ENCODE measurements at places on chromosomes 5 and 9. TPM values are rescaled to one million over a fixed set of nuclear protein-coding genes. Genes with fewer than 3 reads are reported as not detected.

GRCh38 chr5:174293006-174293405 lies 247.5 kb downstream of the NSG2 start:
- DNase-seq: no peak

DNA sequence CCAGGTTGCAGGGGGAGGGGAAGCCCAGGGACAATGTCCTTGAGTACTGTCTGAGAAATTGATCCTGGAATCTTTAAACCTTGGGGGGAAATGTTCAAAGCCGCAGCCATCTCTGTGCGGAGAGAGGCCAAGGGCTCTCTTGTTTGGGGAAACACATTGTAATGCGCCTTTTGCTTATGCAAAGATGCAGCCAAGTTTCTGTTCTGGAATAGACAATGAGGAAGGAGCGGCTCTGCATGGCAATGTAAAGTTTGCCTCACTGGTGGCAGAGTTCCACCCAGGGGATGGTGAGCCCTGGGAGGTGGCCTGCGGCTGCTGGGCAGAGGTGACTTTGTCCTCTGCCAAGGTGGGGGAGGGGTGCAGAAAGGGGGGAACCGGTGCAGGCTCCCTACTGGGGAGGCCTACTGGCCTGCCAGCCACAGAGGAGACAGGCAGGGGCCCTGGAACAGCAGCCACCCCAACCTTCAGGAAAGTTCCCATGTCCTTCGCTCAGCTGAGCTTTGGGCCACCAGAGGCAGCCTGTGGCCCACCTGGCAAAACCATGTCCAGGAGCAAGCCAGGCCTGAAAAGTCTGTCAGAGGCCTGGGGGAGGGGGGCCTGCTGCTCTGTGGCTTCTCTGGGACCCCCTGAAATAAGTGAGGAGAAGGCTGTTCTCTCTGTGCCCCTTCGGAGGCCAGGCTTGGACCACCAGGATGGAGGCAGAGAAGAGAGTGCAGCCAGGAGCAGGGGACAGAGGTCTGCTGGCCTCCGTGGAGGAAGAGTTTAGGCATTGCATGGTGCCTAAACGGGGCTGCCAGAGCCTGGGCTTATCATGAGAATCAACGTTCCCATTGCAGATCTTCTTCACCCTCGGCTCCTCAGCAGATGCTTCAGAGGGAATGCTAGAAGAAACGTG lies 127.8 kb downstream of the ZNF354C start:
- DNase-seq: no peak

GRCh38 chr9:123607479-123607878 lies 251.5 kb downstream of the CRB2 start:
- DNase-seq: no peak

GRCh38 chr5:34550247-34550646 lies 105.9 kb upstream of the RAI14 start:
- no peak for DNase-seq

DNA sequence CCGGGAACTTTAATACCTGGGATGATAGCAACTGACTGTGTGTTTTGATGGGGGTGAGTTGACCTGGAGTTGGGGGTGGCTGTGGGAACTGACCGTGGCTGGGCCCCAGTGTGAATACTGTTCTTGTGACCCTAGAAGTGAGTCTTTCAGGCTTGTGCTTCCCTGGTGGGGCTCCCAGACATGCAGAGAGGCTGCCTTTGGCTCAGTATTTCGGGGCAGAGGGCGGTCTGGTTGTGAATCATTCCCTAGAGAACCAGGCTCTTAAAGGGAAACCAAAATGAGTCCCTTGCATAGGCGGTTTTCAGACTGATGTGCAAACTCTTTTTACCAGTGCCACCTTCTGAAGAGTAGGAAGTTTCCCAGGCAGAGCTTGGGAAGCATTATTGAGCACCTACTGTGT lies 132.1 kb downstream of the MACROH2A1 start:
- DNase-seq: peak; percentile 39

GEMIN5 gene
- 14.8 TPM for total RNA-seq

GRCh38 chr9:138052322-138052615 lies 174.7 kb downstream of the CACNA1B start:
- no peak for DNase-seq

ORM2 gene
- not detected for total RNA-seq

PCAT7 gene
- total RNA-seq: 5.2 TPM

GNA14 gene
- total RNA-seq: 1.0 TPM

PDE4D gene
- 14.2 TPM for total RNA-seq

DBH gene
- total RNA-seq: not detected

GRCh38 chr5:154654486-154655371 lies 100.4 kb upstream of the LARP1 start:
- peak; percentile 47 for DNase-seq

- no peak for DNase-seq
Measured at GRCh38 chr5:129905473-129906176, 1.4 kb downstream of the CHSY3 start.

DNA sequence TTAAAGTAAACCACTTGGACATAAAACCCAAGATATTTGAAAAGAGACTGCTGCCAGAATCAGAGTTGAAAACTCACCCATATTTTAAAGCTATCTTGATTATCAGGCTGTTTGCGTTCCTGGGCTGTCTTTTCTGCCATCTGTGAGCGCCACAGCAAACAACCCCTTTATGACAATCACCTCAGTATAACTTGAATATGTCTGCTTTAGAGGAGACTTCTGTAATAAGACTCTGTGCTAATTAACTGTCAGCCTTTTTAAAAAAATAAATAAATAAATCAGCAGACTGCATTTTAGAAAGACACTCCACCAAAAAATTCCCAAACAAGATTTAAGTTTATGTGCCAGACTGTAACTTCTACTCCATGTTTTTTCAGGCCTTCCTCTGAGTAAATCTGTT lies 375.7 kb upstream of the CCNH start:
- no peak for DNase-seq

GRCh38 chr5:72720205-72720604 lies 96.3 kb upstream of the TNPO1 start:
- DNase-seq: no peak
